ENCODE measurements at places on chromosomes 2 and 18.

DNA sequence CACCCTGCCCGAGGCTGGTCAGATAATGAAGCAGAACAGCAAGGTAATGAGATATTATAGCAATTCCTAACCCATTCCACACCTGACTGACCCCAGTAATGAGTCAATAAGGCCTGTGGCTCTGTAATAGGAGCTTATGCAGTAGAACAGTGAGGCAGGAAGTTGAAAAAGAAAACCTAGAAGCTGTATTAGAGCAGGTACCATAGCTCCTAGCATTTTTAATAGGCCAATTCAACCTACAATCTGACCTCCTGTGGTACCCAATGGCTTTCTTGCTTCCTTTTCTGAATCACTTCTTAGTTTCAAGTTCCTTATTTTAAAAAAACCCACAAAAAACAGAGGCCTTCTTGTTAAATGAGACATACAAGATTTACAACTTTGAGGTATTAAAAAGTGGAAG lies 43.6 kb upstream of the MAP2 start:
- no peak for DNase-seq

DNA sequence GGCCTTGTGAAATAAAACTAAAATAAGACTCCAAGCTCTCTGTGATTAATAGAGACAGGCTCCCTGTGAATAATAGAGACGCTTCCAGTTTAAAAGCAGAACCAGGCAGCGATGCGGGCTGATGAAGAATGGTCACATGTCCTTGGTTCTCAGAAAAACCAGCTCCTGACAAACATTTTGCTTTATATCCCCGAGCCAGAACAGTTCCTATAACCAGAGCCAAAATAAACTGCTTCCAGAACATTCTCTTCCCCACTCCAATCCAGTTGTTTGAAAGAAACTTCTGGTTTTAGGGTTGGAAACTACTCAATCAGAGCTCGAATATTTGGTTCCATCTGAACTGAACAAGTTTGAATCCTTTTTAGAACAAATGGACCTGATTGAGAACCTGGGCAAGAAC lies 213.7 kb downstream of the TSN start:
- no peak for DNase-seq

DNA sequence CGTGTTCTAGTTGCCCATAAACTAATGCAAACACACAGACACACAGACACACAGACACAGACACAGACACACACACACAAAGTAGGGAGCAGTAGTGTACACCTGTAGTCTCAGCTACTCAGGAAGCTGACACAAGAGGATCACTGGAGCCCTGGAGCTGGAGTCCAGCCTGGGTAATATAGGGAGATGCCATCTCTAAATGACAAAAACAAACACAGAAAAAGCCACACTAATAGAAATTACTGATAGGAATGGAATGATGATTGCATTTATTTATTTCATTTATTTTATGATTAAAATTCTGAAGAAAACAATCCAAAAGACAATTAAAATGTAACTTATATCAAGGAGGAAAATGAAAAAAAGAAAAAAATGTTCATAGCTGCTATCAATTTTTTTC lies 30.8 kb downstream of the TCF4 start:
- DNase-seq, result no peak

GRCh38 chr2:128474962-128475361 lies 156.3 kb upstream of the HS6ST1 start:
- DNase-seq, result no peak

GRCh38 chr2:41764131-41764530 lies 283.7 kb upstream of the PKDCC start:
- DNase-seq, result no peak

DNA sequence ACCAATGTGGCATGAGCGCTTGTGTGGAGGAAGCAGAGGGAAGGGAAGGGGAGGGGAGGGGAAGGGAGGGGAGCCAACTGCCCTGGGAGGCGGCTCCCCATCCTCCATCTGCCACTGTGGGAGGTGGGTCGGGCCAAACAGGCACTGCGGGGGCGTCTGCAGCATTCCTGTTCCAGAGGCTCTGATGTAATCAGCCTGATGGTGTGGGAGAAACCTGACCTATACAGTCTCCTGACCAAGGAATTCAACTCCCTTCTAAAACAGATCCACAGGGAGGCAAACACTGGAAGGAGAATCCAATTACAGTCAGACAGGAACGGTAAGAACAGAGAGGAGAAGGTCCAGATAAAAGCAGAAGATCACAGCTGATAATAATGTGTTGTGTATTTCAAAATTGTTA lies 88.8 kb downstream of the CD8B2 start:
- DNase-seq, result no peak

DNA sequence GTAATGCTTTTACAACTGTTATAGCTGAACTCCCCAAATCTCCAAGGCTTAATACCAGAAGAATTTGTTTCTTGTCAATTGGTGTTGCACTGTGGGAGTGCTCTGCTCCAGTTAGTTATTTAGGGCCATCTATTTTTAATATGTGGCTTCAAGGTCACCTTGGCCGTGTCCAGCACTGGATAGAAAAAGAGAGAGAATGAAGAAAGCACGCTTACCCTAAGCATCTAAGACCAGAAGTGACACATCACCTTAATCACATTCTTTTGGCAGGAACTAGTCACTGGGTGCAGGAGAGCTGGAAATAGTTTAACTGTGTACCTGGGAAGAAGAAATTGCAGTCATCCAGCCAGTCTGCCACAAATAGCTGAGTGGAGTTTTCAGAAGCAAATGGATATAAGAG lies 78.8 kb downstream of the VWC2L start:
- no peak for DNase-seq

GRCh38 chr2:172970660-172971059 lies 105.0 kb upstream of the MAP3K20 start:
- DNase-seq, result peak; percentile 14

- no peak for DNase-seq
These were observed 1.1 kb downstream of the IGFBP5 start for GRCh38 chr2:216694082-216694825.

- DNase-seq, result no peak
These were observed 273.3 kb downstream of the GLI2 start for GRCh38 chr2:121008975-121009374.

- DNase-seq, result no peak
These were observed 38.7 kb downstream of the STK39 start for GRCh38 chr2:168208652-168209051.

DNA sequence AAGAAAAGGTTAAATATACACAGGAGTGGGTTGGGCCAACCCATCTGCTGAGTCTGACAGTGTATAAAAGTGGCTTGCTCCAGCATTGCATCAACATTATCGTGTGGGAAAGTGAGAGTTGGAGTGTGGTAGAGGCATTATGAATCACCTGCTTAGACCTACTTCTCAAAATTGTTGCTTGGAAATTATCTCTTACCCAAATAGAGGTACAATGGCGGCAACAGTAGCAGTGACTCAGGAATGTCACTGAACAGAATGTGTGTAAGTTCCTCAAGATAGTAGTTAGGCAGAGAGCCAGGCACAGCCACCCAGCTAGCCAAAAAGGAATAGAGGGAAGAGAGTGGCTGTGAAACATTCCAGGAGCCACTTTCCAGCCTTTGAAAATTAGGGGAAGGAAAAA lies 616.0 kb downstream of the NUP35 start:
- DNase-seq, result no peak

- no peak for DNase-seq
These were observed 48.2 kb upstream of the CCDC141 start for GRCh38 chr2:179098080-179098689.

DNA sequence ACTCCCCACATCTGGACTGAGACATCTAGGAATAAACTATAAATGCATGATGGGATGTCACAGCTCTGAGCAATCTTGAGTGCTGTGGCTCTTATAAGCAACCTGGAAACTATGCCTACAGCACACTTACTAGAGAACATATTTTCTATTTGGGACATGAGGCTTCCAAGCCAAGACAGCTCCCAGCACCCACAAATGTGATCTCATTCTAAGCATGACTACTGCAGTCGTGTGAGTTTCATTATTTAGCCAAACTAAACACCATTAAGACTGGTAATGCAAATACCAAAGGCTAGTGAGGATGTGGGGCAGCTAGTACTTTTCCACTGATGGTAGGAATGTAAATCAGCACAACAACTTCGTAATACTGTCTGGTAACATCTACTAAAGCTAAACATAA lies 72.5 kb downstream of the RTTN start:
- no peak for DNase-seq

- DNase-seq, result no peak
These were observed 33.2 kb upstream of the NAB1 start for GRCh38 chr2:190615555-190616200.

DNA sequence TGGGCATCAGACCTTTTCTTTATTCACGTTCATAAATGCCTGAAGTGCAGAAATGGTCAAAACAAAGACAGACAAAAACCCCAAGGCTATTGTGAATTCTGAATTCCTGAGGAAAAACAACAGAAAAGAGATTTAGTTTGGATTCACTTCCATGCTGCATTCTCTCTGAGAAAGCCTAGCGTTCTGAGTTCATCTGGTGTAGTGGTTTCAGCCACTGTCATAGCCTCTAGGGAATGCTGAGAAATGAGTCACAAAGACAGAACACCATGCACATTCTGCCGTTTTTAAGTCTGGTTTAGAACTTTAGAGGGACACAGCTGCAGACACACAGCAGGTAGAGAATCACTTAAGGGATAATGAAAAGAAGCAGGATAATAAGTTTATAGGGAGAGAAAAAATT lies 93.8 kb downstream of the LRP1B start:
- DNase-seq, result no peak

GRCh38 chr18:73780218-73780617 lies 367.4 kb downstream of the FBXO15 start:
- no peak for DNase-seq

DNA sequence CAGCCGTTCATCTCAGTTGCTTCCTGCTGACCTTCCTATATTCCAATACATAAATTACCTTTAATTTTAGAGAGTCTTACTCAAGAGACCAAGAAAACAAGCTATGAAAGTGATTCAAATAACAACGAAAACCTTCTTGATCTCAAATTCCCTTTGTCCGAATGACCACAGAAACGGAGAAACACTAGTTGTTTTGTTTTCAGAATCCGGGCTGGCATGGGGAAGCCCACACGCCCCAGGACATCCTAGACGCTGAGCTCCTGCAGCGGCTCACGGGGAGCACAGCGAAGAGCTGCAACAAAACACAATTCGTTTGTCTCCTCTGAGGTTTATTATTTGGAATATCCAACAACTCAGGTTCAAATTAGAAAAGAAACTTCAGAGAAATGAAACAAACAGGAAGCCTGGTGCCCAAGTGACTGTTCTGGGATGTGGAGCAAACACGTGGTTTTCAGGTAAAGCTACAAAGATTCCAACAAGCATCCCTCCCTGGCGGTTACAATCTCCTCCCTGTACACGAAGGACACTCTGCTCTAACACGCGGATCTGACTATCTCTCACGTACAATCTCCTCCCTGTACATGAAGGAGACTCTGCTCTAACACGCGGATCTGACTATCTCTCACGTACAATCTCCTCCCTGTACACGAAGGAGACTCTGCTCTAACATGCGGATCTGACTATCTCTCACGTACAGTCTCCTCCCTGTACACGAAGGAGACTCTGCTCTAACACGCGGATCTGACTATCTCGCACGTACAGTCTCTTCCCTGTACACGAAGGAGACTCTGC lies 237.5 kb downstream of the TWIST2 start:
- no peak for DNase-seq

DNA sequence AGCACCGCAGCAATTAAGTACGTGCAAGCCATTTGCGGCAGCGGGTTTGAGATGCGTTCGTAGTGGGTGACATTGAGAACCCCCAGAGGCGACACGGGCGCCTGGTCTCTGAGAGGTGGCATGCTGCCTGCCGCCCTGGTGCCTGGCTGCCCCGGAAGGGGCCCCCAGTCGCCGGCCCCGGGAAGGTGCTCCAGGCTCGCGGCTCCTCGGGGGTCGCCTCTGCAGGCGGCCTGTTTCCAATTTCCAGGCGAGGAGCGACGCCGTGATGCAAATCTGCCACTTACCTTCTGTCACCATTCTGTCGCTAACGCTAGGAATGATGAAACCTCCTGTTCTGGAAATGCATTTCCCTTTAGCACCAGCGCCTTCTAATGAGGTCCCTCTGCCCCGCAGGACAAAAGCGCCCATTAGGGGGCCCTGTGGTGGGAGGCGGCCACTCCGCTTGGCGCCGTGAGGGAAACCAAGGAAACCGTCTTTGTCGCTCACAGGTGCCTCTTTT lies 13.0 kb downstream of the KIF5C start:
- DNase-seq, result no peak

- no peak for DNase-seq
These were observed 91.5 kb downstream of the MYCN start for GRCh38 chr2:16031848-16032159.

DNA sequence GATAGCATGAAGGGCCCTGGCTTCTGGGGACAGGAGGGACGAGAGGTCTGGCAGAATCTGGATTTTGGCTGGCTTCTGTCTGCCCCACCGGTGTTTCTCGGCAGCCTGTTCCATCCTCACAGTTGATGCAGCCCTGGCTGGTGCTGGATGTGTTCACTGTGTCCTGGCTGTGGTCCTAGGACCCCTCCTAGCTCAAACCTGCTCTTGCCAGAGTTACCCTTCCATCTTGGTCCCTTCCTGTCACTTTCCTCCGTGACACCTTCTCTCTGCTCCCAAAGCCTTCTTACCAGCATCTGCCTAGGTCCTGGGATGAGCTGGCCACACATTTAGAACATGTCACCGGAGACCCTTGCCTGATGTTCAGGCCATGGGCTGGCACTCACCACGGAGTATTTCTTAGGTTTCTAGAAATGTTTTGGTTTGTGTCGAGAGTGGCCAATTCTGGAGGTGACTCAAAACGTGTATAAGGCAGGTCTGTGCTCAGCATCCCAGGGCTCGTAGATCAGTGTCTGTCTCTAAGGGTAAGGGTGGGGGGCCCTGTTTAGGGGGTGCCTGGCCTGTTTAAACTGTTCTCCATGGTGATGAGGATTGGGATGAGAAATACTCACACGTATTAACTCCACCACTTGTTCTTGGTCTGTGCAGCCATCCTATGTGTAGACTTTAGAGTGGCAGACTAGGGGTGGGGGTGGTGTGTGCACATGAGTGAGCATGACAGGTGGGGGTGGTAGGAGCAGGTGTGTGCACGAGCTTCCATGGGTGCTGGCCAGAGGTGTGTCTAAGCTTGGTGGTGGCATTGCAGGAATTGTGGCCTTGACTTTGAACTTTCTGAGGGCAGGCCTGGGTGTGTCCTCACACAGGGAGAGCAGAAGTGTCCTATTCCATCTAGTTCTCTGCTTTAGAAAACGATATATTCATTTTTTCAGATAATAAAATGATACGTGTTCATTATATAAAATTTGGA lies 162.7 kb downstream of the DYSF start:
- DNase-seq, result no peak

GRCh38 chr2:101344137-101344536 lies 35.6 kb upstream of the RNF149 start:
- DNase-seq, result no peak

DNA sequence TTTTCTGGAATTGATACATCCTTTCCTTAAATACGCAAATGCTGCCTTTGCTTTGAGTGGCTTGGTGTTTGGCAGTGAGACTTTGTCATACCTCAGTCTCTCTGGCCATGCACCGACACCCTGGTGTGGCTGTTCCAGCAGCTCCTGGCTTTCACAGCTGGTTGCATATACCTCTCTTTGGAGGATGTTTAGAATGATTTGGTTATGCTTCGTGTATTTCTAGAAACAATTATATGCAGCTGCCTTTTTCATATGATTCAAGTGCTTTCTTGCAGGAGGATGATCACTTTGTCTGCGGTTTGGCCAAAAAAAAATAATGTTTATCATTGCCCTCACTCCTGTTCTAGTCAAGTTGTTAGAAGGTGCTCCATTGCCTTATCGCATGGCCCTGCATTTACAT lies 95.0 kb upstream of the EML6 start:
- no peak for DNase-seq

- no peak for DNase-seq
These were observed 67.0 kb downstream of the FEZ2 start for GRCh38 chr2:36530983-36531354.

GRCh38 chr2:165348441-165348840 lies 109.2 kb downstream of the SCN2A start:
- DNase-seq, result no peak

All from effector CD4-positive, alpha-beta T cell (primary cell).